ENCODE measurements at places on chromosomes 5 and 9.

DNA sequence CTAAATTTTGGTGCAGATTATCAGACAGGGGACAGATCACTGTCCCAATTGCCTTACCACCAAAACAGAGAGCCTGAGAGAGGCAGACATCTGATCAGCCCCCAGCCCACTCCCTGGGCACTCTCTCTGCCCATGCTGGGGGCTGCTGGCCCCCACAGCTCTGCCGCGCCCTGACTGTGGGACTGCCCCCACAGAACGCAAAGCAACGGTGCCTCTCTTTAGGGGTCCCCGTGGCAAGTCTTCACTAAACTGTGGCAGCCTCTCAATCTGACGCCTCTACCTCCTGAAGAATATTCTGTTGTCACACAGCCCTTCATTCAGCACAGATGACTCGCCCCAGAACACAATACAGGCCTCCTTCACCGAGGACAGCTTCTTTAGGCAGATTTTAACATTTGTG is 197.4 kb downstream of the ERCC6L2 start:
- DNase-seq: no peak
- no peaks in the 10 kb centered on the region for H3K27me3 ChIP-seq
- H3K4me1 ChIP-seq: peaks cover 2% of the 10 kb centered on the region
- H3K4me3 ChIP-seq: no peak overlapping the region
- no peaks in the 10 kb centered on the region for H3K36me3 ChIP-seq

DNA sequence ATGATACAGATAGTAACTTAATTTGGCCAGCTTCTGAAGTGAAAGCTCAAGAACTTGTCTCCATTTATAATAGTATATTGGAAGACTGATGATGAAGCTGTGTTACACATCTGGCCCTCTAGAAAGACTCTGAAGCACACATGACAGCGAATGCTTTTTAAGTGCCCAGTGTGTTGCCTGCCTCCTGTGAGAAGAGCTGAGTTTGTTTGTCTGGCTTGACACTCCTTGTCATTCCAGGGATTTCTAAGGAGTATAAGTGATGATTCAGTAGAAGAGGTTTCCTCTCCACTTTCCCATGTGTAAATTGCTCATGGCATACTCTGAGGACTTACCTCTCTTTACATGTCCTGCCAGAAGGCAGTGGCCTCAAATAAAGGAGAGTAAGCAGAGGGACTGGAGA is 30.4 kb upstream of the LRRTM2 start:
- no peaks in the 10 kb centered on the region for H3K27me3 ChIP-seq
- H3K4me1 ChIP-seq: peaks cover 4% of the 10 kb centered on the region
- H3K27ac ChIP-seq: no peak overlapping the region
- H3K4me3 ChIP-seq: no peak overlapping the region
- no peak for DNase-seq

GRCh38 chr9:27548055-27548741 is 18.6 kb upstream of the MOB3B start:
- H3K4me1 ChIP-seq: no peaks in the 10 kb centered on the region
- H3K27ac ChIP-seq: no peak overlapping the region
- H3K36me3 ChIP-seq: peaks cover 21% of the 10 kb centered on the region

- no peak overlapping the region for H3K27ac ChIP-seq
- H3K4me1 ChIP-seq: peaks cover 25% of the 10 kb centered on the region
- peaks cover 94% of the 10 kb centered on the region for H3K27me3 ChIP-seq
- peak overlapping the region; percentile 42 for H3K4me3 ChIP-seq
- no peak for DNase-seq
- no peaks in the 10 kb centered on the region for H3K36me3 ChIP-seq
These were observed 2.7 kb downstream of the FOXB2 start for GRCh38 chr9:77021922-77022782.

DNA sequence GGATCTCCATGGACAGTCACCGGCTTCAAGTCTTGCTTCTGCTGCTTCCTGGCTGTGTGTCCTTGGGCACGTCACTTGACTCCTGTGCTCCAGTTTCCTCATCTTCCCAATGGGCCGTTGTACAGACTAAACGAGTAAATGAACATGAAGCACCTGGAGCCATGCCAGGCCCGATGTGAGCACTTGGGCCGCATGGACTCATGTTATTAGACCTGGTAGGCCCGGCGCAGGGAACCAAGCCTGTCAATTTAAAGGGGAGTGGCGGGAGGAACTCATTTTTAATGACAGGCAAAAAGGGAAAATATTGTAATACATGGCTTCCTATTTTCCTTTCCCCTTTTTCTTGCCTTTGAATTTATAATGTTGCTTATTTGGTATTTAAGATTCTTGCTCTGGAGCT is 47.5 kb downstream of the TENT4A start:
- no peak overlapping the region for H3K4me3 ChIP-seq
- H3K27me3 ChIP-seq: no peaks in the 10 kb centered on the region

- DNase-seq: no peak
- no peak overlapping the region for H3K4me3 ChIP-seq
- no peaks in the 10 kb centered on the region for H3K36me3 ChIP-seq
- H3K4me1 ChIP-seq: no peaks in the 10 kb centered on the region
- peaks cover 44% of the 10 kb centered on the region for H3K27me3 ChIP-seq
These were observed 571 bp upstream of the MARCHF11 start for GRCh38 chr5:16179936-16180788.

- H3K4me1 ChIP-seq: no peaks in the 10 kb centered on the region
- DNase-seq: no peak
- H3K36me3 ChIP-seq: no peaks in the 10 kb centered on the region
- H3K27me3 ChIP-seq: peaks cover 3% of the 10 kb centered on the region
These were observed 370.7 kb upstream of the IRX2 start for GRCh38 chr5:3122216-3122615.

DNA sequence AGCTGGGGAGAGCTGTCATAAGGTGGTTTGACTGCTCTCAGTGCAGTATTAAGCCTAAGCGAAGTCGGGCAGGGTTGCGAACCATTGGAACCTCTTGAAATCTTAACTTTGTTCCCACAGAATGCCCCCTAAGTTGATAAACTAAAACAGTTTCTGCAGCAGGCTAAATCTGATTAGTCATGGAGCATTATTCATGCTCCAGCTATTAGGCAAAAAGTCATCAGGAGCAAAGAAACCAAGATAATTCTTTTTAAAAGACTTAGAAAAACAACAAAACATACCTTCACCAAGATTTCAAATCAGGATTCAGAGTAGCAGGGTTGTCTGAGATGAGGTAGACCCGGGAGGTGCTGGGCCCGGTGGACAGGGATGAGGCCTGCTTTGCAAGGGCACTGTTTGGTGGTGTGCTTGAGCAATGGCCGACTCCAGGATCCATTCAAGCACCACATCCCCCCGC is 69.9 kb upstream of the PLPP1 start:
- H3K27ac ChIP-seq: no peak overlapping the region
- H3K4me3 ChIP-seq: no peak overlapping the region

GRCh38 chr5:101084353-101084752 is 181.3 kb upstream of the ST8SIA4 start:
- no peak overlapping the region for H3K4me3 ChIP-seq
- H3K27me3 ChIP-seq: no peaks in the 10 kb centered on the region
- no peaks in the 10 kb centered on the region for H3K36me3 ChIP-seq
- H3K4me1 ChIP-seq: no peaks in the 10 kb centered on the region
- no peak for DNase-seq

GRCh38 chr5:71986101-71986500 is 121.2 kb upstream of the MAP1B start:
- H3K4me3 ChIP-seq: no peak overlapping the region
- no peak for DNase-seq
- H3K27ac ChIP-seq: no peak overlapping the region

DNA sequence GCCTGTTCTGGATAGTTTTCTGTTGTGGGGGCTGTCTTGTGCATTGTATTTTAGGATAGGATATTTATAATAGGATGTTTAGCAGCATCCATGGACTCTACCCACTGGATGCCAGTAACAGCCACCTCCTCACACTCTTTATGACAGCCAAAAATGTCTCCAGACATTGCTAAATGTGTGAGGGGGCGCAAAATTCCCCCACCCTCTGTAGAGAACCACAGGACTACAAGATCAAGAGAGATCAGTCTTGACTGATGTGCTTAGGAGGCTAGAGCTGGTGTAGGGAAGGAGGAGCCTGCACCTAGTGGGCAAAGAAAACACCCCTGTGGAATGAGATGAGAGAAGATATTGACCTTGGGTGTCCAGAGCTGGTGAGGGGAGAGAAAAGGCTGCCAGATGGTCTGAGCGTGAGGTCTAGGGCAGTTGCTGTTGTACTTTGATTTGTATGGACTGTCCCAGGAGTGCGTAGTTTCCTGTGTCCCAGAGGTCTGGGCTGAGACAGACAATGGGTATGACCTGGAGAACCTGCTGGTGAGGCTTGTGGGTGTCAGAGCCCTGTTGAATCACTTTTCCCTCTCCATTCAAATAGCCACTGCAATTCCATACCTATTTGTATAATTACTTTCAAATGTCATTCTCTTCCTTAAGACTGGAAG is 16.3 kb downstream of the DAPK1 start:
- H3K4me1 ChIP-seq: no peaks in the 10 kb centered on the region
- no peak for DNase-seq
- H3K27ac ChIP-seq: no peak overlapping the region
- no peak overlapping the region for H3K4me3 ChIP-seq
- peaks cover 12% of the 10 kb centered on the region for H3K27me3 ChIP-seq

- peaks cover 43% of the 10 kb centered on the region for H3K27me3 ChIP-seq
- peaks cover 2% of the 10 kb centered on the region for H3K4me1 ChIP-seq
- DNase-seq: no peak
- no peak overlapping the region for H3K27ac ChIP-seq
These were observed 91.1 kb upstream of the RANBP3L start for GRCh38 chr5:36392818-36393217.

GRCh38 chr5:92927291-92927778 is 653.7 kb downstream of the NR2F1-AS1 start:
- no peaks in the 10 kb centered on the region for H3K4me1 ChIP-seq
- H3K27ac ChIP-seq: no peak overlapping the region
- no peak overlapping the region for H3K4me3 ChIP-seq
- no peaks in the 10 kb centered on the region for H3K27me3 ChIP-seq
- DNase-seq: no peak

GRCh38 chr5:157295247-157295646 is 29.3 kb downstream of the CYFIP2 start:
- DNase-seq: no peak
- no peak overlapping the region for H3K4me3 ChIP-seq
- peaks cover 50% of the 10 kb centered on the region for H3K4me1 ChIP-seq
- H3K36me3 ChIP-seq: peaks cover 76% of the 10 kb centered on the region
- no peaks in the 10 kb centered on the region for H3K27me3 ChIP-seq

- H3K4me3 ChIP-seq: no peak overlapping the region
- no peaks in the 10 kb centered on the region for H3K36me3 ChIP-seq
- no peaks in the 10 kb centered on the region for H3K4me1 ChIP-seq
- DNase-seq: no peak
- H3K27me3 ChIP-seq: no peaks in the 10 kb centered on the region
These were observed 45.6 kb upstream of the TRIM32 start for GRCh38 chr9:116641292-116642059.

DNA sequence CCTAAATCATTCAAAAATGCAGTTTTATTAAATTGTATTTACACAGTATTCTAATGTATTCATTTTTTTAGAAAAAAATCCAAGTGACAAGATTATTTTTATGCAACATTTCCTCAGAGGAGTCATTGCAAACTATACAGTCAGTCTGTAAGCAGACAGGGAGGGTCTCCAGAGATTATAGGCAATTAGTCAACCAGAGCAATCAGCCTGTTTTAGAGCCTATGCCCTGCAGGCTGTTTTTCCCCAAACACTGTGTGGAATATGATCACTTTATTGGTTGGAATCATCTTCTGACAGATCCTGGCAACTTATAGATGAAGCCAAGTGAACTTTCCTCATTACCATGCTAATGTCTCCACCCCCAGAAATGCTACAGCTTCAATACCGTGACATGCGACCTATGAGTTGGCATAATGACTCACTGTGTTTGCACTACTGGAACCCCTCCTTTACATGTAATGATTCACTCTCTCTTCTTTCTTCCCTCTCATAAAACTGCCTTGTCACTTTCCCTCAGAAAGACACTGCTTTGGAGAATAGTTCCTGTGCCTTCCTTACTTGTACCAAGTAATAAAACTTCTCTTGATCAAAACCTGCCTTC is 577.7 kb upstream of the FTMT start:
- no peaks in the 10 kb centered on the region for H3K36me3 ChIP-seq
- no peak for DNase-seq

DNA sequence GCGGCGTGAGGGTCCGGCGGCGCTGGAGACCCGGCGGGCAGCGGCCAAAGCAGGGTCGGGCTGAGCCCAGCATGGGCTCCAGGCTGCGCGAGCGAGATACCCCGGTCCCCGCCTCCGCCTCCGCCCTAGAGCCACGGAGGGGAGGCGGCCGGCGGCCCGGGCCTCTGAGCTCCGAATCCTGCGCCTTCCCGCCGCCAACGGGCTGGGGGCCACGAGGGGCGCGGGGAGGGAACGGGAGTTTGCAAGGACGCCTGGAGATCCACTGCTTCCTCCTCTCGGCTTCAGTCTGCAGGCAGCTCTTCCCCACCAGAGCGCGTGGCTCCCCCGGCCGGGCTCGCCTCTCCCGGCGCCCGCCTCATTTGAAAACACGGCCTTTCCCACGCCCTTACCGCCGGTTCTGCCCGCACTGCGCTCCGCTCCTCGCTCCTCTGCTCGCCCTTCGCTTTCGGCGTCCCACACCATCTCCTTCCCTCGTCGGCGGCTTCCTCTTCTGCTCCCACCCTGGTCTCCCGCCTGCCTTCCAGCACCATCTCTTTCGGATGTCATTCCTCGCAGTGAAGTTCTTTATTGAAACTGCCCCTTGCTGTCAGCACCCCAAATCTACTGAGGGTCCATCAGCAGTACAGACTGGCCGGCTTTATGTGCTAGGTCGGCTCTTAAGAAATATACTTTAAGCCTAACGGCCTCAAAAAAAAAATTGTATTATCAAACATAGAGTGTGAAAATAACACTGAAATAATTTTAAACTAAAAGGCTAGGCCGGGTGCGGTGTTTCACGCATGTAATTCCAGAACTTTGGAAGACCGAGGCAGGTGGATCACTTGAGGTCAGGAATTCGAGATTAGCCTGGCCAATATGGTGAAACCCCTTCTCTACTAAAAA is 105.0 kb upstream of the FAM120A start:
- no peaks in the 10 kb centered on the region for H3K36me3 ChIP-seq
- H3K27me3 ChIP-seq: peaks cover 83% of the 10 kb centered on the region
- H3K4me1 ChIP-seq: peaks cover 3% of the 10 kb centered on the region
- no peak for DNase-seq

DNA sequence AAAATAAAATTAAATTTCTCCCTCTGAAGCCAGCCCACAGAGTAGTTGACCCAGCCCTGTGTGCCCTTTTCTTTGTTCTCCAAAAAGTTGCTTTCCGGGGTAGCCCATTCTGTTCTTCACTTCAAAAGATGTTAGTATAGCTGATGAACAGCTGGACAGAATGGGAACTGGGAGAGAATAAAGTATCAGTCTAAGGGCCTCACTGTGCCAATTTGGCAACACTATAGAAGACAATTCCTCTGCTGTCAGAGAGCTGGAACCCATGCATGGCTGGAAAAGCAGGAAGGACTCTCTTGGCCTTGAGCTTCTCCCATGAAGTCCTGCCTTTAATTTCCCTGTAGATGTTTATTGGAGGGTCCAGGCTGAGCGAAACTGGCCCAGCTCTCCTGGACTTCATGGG is 11.0 kb upstream of the TNFSF8 start:
- DNase-seq: no peak
- H3K27ac ChIP-seq: no peak overlapping the region

DNA sequence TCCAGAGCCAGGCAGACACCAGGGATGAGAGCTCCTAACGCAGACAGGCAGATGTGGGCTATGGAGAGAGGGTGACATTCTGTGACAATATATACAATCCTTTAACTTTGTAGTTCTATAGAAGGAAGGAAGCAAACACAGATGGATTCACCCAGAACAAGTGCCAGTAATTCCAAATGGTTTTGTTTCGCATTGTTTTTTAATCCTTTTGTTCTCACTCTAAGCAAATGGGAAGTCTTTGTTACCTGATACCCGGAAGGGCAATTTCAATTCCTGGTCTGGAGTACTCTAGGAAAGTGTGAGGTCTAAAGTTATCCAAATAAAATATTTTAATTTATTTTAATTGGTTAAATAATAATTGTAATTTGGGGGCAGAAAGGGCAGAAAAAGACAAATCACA is 2.5 kb downstream of the FRMD3 start:
- H3K4me1 ChIP-seq: peaks cover 6% of the 10 kb centered on the region
- H3K4me3 ChIP-seq: no peak overlapping the region
- DNase-seq: no peak

All from effector memory CD8-positive, alpha-beta T cell (primary cell).